ENCODE measurements at places on chromosomes 5 and 9.

GRCh38 chr5:178662541-178662860 is 35.7 kb upstream of the CLK4 start:
- DNase-seq: no peak

DNA sequence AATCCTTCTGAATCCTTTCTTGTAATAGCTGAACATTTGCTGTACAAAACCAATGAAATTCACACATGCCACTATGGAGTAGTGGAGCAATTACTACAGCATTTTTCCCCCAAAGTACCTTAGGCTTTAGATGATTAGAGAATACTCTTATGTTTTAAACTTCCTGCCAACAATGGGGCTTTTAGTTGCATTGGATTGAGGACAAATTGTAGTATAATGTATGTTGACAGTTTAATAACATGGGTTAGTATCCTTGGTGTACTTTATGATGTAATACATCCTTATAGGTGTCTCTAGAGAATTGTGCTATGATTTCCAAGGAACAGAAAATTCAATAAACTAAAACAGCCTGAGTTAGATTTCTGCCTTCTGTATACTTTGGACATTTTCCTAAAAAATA is 422.7 kb upstream of the GRAMD2B start:
- DNase-seq: no peak

GRCh38 chr5:5046680-5047502 is 93.2 kb upstream of the ADAMTS16 start:
- DNase-seq: no peak

GRCh38 chr9:86624630-86625029 is 270.4 kb upstream of the TUT7 start:
- no peak for DNase-seq

- no peak for DNase-seq
These were observed 1.1 kb downstream of the FUT7 start for GRCh38 chr9:137030538-137031527.

DNA sequence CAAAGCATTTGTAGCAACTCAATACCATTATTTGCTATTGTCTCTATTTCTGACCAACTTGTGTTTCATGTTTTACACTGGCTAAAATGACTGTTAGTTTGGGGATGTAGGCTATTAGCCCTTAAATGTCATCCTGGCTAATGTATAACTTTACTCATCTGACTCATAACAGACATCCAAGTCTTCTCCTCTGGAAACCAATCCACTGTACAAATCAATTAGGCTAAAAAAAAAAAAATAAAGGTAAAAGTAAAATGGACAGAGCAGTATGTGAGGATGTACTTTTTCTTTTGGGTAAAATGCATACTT is 20.6 kb downstream of the MEGF9 start:
- DNase-seq: peak; percentile 60

- DNase-seq: no peak
These were observed 161.0 kb upstream of the RORB start for GRCh38 chr9:74336161-74336560.

Measured in IMR-90 (cell line).